HEK293T (cell line): ENCODE measurements at places on chromosomes 13 and 19.

DNA sequence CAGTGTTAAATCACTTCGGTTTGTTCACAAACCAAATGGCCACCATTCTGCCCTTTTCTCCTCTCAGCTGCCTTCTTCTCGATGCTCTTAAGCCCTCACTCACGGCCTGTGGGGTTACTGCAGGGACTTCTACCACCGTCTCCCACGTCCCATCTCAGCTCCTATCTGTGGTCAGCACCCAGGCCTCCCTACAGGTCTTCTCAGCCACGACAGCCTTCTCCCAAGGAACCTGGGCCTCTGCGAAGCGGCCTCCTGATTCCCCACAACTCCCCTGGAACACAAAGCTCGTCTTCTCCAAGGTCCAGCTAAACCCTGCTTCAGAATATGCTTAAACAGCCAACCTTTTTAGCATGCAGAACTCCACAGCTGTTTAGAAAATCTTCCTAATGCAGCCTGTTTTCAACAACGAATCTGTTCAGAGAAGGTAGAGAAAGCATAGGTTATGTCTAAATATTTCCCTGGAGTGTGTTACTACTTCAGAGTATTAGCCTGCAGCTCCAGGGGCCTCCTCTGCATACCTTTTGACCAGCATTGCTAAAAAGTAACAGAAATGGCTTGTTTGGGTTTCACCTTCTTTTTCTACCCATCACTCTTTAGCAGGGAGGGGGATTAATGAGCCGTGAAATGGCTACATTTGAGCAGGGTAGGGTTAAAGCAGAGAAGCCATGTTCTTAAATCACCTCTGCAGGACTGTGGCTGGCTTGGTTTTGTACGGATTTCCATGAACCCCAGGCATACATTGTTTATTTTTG, 104.0 kb downstream of the COL4A2 start:
- no peak for DNase-seq

- no peak for DNase-seq
Measured at GRCh38 chr19:32200312-32201038, 144.9 kb upstream of the ZNF507 start.

GRCh38 chr13:41549491-41549890, 92.1 kb downstream of the RGCC start:
- DNase-seq = no peak

DNA sequence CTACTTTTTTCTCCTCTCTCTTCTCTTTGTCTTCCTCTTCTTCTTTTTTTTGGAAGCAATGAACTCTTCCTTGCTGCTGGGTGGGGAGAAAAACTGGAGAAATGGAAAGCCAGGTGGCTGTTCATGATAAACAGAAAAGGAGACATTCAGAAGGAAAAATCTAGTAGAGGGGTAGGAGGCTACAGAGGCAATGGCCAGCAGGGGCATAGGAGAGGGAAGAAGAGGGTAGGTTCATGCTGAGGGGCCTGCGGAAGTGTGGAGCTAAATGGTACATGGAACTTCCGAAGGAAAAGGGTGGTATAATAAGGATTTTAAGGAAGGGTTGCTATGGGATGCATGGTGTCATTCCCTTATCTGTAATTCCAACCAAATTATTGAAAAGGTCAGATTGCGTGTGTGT, 17.5 kb upstream of the HS6ST3 start:
- DNase-seq = no peak

DNA sequence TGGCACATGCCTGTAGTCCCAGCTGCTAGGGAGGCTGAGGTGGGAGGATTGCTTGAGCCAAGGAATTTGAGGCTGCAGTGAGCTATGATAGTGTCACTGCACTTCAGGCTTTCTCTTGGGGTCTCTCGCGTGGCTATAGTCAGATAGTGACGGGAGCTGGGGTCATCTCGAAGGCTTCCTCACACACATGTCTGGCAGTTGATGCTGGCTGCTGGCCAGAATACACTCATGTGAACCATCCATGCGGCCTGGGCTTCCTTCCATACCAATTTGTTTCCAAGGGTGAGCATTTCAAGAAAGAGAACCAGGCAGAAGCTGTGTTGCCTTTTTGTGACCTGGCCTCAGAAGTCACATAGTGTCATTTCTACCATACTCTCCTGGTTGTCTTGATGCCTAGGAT, 26.4 kb downstream of the LEUTX start:
- DNase-seq = no peak
